ENCODE measurements at places on chromosomes 7 and 10. TPM values are rescaled to one million over a fixed set of nuclear protein-coding genes. Genes with fewer than 3 reads are reported as not detected.
A peak's percentile ranks its signal among the peaks of the same experiment; 100 is the strongest.

DNA sequence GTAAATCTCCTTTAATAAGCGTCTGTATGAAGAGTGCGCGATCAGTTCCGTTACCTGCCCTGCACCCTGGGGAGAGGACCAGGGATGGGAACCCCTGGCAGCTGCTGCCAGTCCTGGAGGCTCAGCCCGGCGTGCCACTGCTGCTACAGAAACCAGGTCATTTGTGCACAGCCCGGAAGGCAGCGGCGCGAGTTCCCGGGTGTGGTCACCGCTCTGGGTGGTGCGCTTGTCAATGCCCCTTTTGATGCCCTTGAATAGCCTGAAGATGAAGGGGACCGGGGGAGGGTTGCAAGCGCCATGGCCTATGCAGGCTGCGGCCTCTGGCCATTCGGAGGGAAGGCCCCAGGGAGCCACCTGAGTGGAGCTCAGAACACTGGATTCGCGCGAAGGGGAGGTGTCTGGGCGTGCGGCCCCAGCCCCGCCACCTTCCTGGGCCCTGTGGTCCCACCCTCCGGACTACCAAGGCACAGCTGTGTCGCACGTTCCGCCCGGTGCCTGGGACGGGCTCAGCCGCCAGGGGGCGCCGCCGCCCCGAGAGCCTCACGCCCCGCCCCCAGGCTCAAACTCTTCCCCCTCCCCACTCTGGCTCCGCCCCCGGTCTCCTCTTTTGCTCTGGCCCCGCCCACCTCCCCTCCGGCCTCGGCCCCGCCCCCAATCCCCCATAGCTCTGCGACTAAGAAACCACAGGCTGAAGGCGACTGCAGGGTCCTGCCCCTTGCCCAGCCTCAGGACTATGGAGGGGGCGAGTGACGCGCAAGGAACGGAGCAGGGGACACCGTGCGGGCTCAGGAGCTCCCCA is 16.5 kb downstream of the AP5Z1 start:
- peak; percentile 65 for DNase-seq

Gene SRRM3
- 2.3 TPM for polyA plus RNA-seq

Gene PLAU
- polyA plus RNA-seq, result 24.6 TPM

Gene FAM241B
- polyA plus RNA-seq, result 9.1 TPM

- DNase-seq, result no peak
These were observed 135.2 kb upstream of the GDF10 start for GRCh38 chr10:47164800-47165128.

GRCh38 chr10:35012781-35013180 is 77.4 kb downstream of the CUL2 start:
- DNase-seq, result no peak

All from left renal cortex interstitium (tissue), 4 donors.